Cardiac septum (tissue), 1 donor: ENCODE measurements at places on chromosomes 11 and 22. TPM values are rescaled to one million over a fixed set of nuclear protein-coding genes. Genes with fewer than 3 reads are reported as not detected.
A peak's percentile ranks its signal among the peaks of the same experiment; 100 is the strongest.

DNA sequence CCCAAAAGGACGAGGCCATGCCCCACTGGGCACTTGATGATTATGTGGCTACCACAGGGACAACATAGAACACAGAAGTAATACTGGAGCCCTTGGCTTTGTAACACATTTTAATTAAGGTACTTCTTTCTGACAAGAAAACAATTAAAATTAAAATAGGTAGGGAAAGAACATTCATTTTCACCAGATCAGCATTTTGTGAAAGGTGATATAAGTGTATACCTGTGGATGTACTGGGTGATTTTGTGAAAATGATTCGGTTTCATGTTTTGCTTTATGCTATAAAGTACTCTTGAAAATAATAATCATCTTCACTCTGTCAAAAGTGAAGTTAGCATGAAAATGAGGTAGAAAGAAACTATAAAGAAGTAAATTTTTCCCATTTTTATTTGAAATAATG is 876 bp downstream of the MS4A12 start:
- DNase-seq: no peak

GRCh38 chr11:107827041-107827440 is 31.5 kb downstream of the SLC35F2 start:
- DNase-seq: no peak

DNA sequence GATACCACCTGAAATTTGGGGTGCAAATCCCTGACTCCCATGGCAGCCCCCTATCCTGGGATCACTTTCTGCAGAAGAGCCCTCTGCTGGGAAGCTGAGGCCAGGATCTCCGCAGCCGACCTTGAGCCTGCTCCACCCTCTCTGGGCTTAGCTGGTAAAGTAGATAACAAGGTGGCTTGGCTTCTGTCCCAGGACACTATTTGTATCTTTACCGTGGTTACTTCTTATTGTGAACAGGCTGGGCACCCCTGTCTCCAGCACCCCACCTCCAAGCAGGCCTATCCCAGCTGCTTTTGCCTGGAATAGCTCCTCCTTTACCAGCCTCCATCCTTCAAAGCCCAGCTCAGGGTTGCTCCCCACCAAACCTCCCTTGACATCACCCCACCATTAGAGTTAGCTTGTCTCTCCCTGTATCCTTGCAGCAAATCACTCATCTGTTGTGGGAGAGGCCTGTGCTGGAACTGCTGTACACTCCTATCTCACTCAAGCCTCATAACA is 35.2 kb upstream of the P2RY2 start:
- no peak for DNase-seq

- DNase-seq: no peak
Measured at GRCh38 chr22:37843741-37844089, 419 bp downstream of the ANKRD54 start.

- no peak for DNase-seq
Measured at GRCh38 chr11:80986421-80987074, 1545.7 kb upstream of the TENM4 start.

DNA sequence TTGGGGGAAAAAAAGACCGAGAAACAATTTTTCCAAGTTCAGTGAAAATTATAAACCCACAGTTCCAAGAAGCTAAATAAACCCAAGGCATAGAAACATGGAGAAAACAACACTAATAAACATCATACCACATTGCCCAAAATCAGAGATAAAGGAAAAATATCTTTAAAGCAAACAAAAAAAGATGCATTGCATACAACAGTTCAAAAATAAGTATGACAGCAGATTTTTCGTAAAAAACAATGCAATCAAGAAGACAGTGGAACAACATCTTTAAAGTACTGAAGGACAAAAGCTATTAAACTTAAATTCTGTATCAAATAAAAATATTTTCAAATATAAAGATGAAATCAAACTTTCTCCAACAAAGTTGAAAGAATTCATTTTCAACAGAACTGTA is 921.3 kb downstream of the METTL15 start:
- no peak for DNase-seq

DNA sequence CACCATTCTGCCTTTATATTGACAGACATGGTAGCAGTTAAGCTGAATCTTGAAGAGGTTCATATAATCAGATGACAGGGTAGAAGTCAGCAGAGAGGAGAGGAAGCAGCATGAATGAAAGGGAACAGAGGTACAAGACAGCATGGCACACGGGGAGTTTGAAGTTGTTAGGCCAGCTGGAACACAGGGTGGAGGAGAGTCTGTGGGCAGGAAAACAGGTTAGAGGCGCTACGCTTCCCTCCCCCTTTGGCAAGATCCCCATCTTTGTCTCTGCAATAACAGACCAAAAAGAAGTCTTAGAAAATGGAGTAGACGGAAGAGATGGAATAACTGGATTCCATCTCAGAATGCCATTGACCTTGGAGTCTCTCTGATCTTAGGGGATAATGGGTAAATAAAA is 20.0 kb upstream of the NDUFC2 start:
- DNase-seq: no peak

ALDH3B1 gene
- 5.1 TPM for total RNA-seq

- peak; percentile 67 for DNase-seq
Measured at GRCh38 chr22:35631597-35631996, 14.5 kb upstream of the MB start.

DNA sequence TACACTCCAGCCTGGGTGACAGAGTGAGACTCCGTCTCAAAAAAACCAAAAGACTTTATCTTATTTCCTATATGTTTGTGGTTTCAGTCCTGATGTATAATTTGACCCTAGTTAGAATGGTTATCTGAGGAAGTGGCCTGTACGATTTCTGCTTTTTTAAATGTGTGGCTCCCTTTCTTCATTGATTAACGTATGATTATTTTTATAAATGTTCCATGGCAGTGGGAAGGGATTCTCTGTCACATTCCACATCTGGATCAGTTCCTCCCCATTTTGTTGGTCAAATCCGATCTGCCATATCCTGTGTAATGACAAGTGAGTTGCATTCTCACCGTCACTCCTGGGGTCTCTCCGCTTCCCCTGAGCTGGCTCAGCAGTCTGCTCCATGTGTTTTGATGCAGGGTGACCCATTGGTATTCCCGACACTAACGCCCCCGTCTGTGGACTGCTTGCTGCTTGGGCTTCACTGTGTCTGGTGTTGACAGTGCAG is 20.3 kb downstream of the NEAT1 start:
- DNase-seq: peak; percentile 74

RNF26 gene
- 10.7 TPM for total RNA-seq

DNA sequence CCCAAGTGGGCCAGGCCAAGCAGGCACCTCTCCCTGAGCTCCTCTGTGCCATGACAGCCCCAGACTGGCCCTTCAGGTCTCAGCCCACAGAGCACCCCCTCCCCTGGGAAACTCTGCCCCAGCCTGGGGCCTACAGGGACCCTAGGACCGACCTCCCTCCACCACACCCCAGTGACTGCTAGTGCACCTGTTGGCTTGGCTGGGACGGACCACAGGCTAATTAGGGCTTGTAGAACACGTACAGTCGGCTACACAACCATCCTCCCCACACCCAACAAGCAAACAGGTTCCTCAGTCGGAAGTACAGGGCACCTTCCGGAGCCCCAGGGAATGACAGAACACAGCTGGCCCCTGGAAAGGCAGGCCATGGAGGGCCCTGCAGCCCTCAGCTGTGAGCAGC is 4.3 kb downstream of the SBF1 start:
- DNase-seq: no peak

TREH gene
- not detected for total RNA-seq

- DNase-seq: no peak
Measured at GRCh38 chr11:119860561-119861094, 131.6 kb upstream of the NECTIN1 start.

DNA sequence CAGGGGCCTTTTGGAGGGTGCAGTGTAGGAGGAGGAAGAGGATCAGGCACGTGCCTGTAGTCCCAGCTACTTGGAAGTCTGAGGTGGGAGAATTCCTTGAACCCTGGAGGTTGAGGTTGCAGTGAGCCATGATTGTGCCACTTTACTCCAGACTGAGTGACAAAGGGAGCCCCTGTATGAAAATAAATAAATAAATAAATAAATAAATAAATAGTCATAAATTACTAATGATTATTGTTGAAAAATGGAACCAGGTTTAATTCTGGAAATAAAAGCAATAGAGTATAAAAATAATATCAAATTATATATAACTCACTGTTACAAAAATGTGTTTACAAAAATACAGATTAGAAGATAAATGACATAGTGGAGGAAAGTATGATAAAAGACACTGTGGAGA is 37.9 kb downstream of the GRIA4 start:
- no peak for DNase-seq

- DNase-seq: no peak
Measured at GRCh38 chr11:108160970-108161566, 39.7 kb downstream of the ACAT1 start.

SMC1B gene
- total RNA-seq: not detected

CBLIF gene
- total RNA-seq: not detected

OR10A4 gene
- not detected for total RNA-seq

- no peak for DNase-seq
Measured at GRCh38 chr11:90453525-90453924, 230.7 kb upstream of the CHORDC1 start.
